ENCODE measurements at places on chromosomes 11 and 22.
A peak's percentile ranks its signal among the peaks of the same experiment; 100 is the strongest.

GRCh38 chr22:19325296-19325948 lies 33.9 kb upstream of the CLTCL1 start:
- peak; percentile 3 for DNase-seq

DNA sequence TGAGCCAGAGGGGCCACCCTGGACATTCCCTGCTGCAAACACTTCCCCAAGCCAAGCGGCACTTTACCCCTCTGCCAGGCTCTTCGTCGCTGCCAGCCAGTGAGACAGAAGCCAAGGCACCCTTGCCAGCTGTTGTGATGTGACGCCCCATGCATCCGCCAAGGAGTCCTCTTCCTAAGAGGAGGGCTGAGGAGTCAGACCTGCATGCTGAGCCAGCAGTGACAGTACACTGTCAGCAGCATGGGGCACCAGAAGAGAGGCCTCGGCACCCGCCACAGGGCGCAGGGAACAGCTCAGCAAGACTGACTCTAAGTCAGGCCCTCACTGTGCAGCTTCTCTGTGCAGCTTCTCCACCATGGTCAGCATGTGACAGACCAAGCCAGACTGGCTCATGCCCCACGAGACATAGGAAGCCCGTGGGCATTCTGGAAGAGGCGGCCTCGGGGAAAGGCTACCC lies 26.4 kb downstream of the VPS37C start:
- DNase-seq = no peak

GRCh38 chr11:128493570-128493965 lies 93.8 kb downstream of the ETS1 start:
- DNase-seq = peak; percentile 48

DNA sequence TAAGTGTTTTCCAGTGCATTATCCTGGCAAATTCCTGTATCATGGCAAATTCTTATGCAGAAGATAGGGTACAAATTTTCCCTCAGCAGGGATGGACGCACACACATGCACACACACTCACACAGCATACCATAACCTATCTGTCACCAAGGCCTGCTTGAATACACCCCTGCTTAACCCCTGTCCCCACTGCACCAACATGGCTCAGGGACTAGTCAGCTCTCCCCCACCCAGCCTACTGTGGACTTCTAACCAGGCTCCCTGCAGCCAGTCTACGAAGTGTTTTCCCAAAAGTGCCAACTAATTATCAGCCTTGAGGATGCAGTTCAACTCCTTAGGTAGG lies 63.1 kb downstream of the RAB30 start:
- peak; percentile 83 for DNase-seq

GRCh38 chr11:58921778-58922390 lies 17.4 kb upstream of the GLYATL1 start:
- DNase-seq = no peak

GRCh38 chr22:38230108-38230825 lies 28.5 kb downstream of the MAFF start:
- peak; percentile 37 for DNase-seq

DNA sequence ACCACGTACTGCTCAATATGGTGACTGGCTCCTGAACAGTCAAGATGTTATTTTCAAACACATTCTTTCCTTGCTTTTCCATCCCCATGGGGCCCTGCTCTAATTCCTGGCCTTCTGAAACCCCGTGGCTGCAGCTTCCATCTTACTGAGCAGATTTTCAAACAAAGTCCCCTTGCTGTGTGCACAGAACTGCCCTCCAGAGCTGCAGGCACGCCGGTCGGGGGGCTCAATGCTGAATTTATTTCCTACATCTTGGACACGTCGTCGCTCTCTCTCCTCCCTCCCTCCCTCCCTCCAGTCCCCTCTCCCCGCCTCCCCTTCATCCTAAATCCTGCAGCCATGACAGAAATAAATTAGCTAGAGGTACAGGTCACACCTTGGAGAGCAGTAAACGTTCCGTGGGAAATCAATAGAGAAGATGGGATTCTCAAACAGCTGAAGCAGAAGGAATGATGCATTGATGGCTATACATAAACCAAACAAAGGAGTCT lies 243.1 kb upstream of the BLID start:
- DNase-seq = no peak

DNA sequence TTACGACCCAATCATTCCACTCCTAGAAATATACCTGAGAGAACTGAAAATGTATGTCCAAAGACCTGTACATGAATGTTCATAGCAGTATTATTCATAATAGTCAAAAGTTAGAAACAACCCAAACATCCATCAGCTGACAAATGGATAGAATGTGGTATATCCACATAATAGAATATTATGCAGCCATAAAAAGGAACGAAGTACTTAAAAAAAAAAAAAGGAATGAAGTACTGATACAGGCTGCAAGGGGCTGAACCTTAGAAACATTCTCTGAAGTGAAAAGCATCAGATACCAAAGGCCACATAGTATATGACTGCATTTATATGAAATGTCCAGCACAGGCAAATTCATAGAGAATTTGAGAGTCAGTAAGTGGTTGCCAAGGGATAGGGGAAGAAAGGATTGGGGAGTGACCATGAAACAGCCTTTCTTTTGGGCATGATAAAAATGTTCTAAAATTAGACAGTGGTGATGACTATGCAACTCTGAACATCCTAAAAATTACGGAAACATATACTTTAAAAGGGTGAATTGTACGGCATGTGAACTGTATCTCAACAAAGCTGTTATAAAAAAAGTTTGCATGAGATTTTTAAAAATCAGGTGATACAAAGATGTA lies 1.8 kb downstream of the TPST2 start:
- peak; percentile 80 for DNase-seq

GRCh38 chr22:30202531-30203006 lies 44.0 kb downstream of the LIF start:
- DNase-seq = peak; percentile 48

DNA sequence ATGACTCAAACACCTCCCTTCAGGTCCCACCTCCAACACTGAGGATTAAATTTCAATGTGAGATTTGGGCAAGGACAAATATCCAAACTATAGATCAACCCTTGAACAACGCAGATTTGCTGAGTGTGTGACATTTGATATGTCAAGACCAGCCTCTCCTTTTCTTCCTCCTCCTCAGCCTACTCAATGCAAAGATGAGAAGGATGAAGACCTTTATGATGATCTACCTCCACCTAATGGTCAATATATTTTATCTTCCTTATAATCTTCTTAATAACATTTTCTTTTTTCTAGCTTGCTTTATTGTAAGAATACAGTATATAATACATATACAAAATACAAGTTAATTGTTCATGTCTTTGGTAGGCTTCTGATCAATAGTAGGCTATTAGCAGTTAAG lies 67.5 kb upstream of the MPPED2 start:
- DNase-seq = no peak

DNA sequence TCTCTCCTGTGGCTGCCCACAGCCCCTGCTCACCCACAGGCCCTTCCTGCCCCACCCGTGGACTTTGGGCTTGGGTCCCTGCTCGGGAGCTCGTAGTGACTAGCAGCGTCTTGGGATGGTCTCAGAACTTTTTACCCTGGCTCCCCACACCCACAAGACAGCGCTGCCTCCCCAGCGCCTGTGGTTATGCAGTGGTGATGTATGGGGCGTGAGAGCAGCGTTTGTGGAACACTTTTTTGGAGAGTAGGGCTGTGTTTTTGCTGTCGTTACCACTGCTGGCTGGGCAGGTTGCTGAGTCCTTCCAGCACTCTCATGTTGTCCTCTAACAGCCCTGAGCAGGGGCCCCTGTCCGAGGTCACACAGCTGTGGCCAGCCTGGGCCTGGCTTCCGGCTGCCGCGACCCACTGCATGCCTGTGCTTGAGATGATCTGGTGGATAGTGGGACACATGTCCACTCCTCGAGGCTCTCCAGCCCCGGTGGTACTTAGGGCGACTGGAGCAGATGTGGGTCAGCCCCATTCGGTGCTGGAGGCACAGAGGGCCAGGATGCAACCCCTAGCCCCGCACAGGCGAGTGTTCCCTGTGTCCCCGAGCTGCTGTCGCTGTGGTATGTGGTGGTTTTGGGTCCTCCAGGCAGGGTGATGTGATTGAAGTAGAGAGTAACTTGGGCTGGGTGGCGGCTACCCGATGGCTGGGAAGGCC lies 7.1 kb upstream of the GRAMD4 start:
- DNase-seq = no peak

- no peak for DNase-seq
These were observed 5.9 kb downstream of the CHKA start for GRCh38 chr11:68115285-68115684.

- DNase-seq = peak; percentile 95
These were observed 18.8 kb downstream of the SNX19 start for GRCh38 chr11:130897262-130898182.

GRCh38 chr11:72218251-72218745 lies 1.7 kb downstream of the FOLR2 start:
- no peak for DNase-seq

DNA sequence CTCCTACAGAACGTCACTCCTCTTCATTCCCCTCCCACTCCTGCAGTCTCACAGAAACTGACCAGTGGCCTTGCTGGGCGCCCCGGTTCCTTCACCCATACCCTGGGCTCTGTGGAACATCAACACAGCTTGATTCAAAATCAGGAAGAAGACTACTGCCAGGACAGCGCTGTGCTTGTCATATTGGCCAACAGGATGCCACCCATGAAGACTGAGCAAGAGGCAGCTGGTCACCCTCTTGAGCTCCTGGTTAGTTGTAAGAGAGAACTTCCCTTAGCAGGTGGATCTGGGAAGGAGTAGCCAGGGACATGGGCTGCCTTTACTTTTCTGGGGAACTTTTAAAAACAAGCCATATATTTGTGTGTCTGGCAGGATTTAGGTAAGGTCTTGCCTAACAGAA lies 110.4 kb upstream of the TIMP3 start:
- DNase-seq = no peak

DNA sequence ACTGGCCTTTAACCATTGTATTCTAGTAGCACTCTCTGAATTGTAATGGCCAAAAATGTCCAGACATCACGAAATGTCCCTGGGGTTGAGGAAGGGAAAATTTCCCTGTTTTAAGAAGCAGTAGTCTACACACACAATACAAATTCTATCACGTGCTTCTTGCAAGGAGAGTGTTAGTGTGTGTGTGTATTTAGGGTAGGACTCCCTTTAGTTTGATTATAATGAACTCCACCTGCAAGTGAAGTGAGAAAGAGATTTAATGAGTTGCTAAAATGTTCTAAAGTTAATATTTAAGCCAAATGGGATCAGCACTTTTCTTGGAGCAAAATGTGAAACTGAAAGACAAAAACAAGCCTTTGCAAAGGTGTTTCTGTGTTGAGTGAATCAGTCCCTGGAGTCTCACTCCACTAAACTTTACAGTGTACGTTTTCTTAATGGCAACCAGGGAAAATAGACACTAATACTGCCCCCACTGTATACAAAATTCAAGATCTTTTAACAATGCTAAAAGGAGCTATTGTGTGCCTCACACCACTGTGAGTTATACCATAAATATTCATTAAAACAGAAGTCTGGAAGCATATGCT lies 590.3 kb upstream of the TENM4 start:
- no peak for DNase-seq

DNA sequence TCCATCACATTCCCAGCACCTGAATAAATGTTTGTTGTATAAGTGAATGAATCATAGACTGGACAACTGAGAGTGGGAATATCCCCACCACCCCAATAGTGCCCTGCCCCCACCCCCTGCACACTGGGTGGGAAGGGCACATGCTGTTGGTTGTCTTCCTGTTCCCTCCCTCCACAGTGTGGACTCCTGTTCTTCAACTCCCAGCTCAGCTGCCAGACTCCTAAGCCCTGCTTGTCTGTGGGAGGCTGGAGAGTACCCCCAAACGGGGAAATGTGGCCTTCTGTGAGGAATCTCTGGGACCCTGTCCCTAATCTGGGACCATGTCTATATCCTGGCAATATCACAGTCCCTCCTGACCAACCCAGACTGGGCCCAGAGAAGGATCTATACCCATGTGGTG lies 5.5 kb upstream of the MYOD1 start:
- no peak for DNase-seq

- peak; percentile 97 for DNase-seq
These were observed 16.4 kb upstream of the SYVN1 start for GRCh38 chr11:65150509-65151299.

All from EH (cell line).